ENCODE measurements at places on chromosomes 12 and 14.

GRCh38 chr12:6072302-6072752, 52.1 kb downstream of the VWF start:
- DNase-seq = no peak

DNA sequence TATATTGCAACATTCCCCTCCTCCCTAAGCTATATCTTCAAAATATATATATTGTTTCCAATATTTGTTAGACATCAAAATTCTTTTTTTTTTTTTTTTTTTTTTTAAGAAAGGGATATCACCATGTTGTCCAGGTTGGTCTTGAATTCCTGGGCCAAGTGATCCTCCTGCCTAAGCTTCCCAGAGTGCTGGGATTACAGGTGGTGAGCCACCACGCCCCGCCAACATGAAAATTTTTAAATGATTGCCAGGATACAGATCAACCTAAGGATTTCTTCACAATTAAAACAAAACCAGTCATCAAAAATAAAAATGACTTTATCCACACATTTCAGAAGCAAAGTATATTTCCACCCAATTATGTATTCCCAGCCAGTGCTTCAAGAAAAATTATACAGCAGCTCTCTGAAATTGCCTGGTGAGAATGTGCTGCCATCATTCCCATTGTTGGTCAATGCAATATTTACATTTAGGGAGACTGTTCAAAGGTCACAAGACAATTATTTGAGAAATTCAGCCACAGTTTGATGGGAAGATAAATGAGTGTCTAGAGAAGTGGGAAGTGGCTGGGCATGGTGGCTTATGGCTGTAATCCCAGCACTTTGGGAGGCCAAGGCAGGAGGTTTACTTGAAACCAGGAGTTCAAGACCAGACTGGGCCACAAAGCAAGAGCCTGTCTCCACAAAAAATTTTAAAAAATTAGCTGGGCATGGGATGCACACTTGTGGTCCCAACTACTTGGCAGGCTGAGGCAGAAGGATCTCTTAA, 141.7 kb upstream of the AMIGO2 start:
- no peak for DNase-seq

- DNase-seq = no peak
Observed at GRCh38 chr12:38501481-38501880, 184.9 kb downstream of the ALG10B start.

DNA sequence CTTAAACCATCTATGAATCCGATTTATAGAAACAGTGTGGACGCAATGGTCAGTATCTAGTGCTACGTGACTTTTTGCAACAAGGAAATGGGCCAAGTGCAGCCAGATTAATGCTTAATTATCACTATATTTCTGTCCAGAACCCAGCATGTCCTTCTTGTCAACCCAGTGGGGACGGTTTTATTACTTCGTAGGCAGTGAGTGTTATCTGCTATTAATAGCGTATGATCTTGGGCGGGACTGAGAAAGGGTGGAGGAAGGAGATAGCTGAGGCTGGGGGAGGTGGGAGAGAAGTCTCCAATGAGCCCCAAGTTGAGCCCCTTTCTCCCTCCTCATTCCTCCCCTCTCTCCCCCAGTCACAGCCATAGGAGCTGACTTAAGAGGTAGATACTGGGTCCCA, 59.7 kb upstream of the FAM222A start:
- no peak for DNase-seq

GRCh38 chr12:46831335-46832129, 5.7 kb upstream of the SLC38A4 start:
- DNase-seq = no peak

DNA sequence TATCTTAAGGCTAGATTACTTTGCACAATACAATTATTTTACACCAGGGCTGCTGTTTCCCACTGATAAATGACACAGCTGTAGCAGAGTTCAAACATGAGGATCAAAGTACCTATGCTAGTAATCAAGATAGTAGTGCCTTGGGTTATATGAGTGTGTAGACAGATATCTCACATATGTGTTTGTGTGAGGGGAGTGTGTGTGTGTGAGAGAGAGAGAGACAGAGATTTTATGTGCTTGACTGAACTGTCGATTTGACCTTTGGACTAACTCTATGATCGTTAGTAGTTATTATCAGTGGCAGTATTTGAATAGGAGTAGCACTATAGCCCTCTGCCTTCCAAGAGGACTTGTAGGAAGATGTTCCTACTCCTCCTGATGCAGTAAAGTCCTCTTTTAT, 15.5 kb downstream of the PLEKHA5 start:
- DNase-seq = no peak

GRCh38 chr14:76430017-76430416, 54.1 kb downstream of the ESRRB start:
- DNase-seq = no peak

- no peak for DNase-seq
Observed at GRCh38 chr14:105527381-105527825, 1.0 kb downstream of the TMEM121 start.

DNA sequence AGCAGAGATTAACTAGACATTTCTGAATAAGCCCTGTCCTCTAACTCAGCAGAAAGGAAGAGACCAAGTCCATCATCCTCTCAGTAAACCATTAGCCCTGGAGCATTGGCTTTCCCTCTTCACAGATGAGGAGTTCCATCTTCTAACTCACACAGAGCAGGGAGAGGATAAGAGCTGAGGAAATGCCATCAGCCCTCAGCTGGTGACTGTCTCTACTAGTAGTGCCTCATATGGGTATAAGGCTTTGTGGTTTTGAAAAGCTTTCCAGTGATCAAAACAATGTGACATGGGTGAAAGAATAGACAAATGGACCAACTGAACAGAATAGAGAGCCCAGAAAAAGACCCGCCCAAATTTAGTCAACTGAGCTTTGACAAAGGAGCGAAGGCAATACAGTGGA, 197.2 kb upstream of the NUDT4 start:
- DNase-seq = no peak

DNA sequence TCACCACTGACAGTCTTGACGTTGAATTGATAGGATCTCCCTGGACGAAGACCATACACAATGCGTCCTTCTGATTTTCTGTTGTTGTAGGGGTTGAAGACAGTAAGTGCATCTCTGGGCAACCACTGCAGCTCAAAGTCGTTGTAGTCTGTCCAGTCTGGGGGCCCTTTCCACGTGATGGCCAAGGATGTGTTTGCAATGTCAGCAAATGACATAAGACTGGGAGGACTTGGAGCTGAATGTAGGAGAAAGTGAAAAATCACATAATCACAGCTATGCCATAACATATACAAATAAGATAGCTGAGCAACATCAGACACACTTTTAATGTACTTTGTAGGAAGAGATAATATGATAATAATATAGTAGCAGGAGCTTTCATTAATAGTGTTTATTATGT, 77.8 kb downstream of the PTPRB start:
- no peak for DNase-seq

DNA sequence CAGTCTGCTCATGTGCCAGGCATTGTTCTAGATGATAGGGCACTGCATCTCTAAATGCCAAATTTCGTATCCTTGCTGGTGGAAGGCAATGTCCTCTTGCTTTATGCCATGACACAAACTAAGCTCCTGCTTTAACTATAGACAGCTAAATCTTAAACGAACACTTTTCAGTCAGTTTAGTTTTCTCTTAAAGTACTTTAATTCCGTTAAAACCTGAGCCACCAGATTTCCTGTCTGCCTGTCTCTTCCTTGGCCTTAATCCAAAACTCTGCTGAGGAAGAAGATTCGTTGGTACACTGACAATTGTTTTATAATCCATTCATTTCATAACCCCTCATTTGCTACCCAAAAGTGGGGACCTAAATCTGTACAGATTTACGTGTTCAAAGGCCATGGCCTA, 194.4 kb upstream of the BCL2L14 start:
- DNase-seq = no peak

- no peak for DNase-seq
Observed at GRCh38 chr12:19093218-19093617, 36.3 kb upstream of the PLEKHA5 start.

GRCh38 chr12:5965950-5966383, 20.9 kb upstream of the ANO2 start:
- DNase-seq = no peak
